ENCODE measurements at places on chromosomes 7 and 10.

DNA sequence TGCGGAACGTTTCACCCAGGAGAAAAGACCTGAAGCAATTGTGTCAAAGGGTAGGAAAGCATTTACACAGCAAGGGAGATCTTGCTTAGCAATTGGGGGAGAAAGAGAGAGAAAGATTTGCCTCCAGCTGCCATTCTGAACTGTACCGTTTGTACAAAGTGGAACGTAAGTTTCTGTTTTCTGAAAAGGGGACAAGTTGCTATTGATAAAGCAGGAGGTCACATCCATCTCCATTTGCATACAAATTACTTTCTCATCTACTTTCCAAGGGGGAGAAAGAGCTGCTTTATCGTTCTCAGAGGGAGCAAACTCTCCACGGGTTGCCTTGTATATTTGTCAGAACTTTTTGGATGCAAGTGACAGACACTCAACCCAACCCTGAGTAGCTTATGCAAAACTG lies 92.0 kb upstream of the CARD11 start:
- no peak for DNase-seq

GRCh38 chr10:133567609-133568286 lies 2.4 kb upstream of the SYCE1 start:
- DNase-seq: no peak

DNA sequence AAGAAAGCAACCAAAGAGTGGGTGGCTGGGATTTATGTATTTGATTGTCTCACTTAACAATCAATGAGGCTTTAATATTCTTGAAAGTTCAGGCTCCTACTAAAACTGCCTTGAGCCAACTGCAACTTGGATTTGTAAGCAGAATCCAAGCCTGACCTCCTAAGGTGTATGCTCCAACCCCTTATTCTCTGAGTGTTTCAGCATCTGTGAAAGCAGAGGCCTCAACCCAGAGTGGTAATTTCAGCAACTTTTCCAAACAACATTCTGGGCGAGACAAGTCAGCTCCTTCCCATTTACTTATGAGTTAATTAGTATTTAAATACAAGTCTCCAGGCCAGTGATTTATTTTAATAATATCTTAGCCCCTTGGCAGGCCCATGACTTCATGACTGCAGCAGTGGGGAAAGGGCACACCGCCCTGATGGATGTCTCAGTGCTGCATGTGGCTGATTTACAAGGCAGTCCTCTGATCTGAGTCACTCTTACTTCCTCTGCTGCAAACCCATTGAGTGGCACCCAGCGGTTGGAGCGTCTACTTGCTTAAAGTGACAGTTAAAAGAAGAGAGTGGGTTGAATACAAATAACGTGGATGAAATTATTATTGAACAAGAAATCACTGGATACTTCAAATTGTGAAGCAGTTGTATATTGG lies 209.1 kb downstream of the TRIL start:
- DNase-seq: no peak

DNA sequence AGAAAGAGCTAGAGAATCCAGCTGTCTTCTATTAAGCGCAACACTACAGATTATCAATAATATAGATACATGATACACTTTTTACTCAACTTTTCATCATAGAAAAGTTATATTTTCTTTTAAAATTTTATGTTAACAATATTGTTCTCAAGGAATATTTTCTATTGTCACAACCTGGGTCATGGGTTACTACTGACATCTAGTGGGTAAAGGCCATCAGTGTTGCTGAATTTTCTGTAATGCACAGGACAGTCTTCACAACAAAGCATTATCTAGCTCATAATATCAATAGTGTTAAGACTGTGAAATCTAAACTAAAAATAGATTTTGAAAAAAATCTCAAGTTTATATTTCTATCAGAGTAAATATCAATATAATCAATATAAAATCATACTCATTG lies 209.8 kb downstream of the ZNF33B start:
- DNase-seq: no peak

DNA sequence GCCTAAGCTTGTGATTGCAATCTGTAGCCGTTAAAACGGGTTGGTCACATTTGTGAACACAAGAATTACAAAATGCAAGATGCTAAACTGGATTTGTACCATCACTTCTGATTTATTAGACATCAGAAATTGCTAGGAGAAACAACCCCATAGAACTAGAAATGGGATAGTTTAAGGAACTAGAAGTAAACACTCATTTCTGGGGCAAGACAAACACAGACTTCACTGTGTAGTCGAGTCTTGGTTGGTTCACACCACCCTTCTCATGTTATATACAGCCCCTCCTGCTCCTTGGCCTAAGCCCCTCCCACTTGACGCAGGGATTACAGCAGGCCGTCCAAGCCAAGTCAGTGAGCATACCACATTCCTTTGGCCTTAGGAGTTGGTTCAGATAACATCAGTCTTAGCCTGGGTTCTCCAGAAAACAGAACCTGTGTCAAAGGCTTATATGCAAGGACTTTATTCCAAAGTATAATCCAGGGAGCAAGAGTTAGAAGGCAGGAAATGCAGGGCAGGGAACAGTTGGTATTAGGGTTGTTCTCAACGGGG lies 2.0 kb upstream of the NRAP start:
- no peak for DNase-seq

DNA sequence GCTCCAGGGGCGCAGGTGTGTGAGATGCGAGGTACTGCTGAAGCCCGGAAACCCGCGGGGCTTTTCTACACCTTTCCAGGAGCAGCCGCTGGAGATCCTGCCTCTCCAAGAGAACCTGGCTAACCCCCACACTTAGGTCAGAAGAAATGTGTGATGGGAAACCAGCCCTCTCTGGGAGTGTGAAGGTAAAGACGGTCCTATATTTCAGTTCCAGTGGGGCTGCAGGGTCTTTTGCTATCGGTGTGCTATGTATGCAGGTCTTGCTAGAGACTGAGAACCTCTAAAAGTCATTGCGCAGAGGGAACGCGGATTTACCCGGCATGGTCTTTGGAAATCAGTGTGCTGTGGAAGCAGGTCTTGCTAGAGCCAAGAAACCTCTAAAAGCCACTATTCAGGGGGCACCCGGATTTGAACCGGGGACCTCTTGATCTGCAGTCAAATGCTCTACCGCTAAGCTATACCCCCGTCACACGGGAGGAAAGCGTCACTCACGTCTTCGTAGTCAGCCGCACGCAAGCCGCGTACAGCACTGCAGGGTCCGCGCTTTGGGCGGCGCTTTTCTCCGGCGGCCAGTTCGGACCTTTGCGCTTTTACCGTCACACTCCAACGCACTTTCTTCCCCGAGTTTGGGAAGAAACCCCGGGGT lies 46.0 kb downstream of the ZNF777 start:
- DNase-seq: peak; percentile 67

GRCh38 chr7:30557245-30557644 lies 37.4 kb upstream of the GARS1 start:
- no peak for DNase-seq

Data from stimulated activated CD4-positive, alpha-beta T cell treated with anti-CD3 and anti-CD28 coated beads, TNF-alpha, amount 100 ng/mL, for 24 hours (primary cell).